ENCODE measurements at places on chromosomes 16 and 17.

- DNase-seq = no peak
Observed at GRCh38 chr17:11901931-11902330, 95.3 kb downstream of the ZNF18 start.

DNA sequence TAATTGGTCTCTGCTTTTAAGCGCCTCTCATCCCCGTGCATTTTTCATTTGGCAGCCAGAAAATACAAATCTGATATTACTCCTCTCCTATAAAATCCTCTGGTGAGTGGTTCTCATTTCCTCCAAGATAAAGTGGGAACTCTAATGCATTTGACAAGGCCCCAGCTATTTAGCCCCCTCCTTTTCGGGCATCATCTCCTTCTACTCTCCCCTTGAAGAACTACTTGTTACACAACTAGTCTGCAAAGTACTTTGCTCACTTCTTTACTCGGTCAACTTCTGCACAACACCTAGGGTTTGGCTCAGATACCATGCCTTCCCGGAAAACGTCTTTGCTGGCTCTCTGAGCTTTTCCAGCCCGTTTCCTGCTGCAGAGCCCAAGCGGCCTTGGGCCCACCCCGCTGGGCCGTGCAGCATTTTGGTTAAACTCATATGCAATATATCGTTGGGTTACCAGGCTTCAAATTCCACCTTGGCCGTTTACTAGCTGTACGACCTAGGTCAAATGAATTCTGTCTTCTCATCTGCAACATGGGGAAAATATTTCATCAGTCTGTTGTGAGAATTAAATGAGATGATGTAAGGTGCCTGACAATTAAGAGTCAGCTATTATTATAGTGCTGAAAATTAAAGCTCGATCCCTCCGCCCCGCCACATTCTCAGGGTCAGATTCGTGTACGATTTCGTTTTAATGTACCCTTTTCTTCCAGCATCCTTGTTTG lies 883 bp upstream of the TAF15 start:
- no peak for DNase-seq

- no peak for DNase-seq
Observed at GRCh38 chr16:4316108-4316863, 419 bp downstream of the GLIS2 start.

GRCh38 chr17:27571563-27572352 lies 59.2 kb upstream of the LGALS9 start:
- no peak for DNase-seq

DNA sequence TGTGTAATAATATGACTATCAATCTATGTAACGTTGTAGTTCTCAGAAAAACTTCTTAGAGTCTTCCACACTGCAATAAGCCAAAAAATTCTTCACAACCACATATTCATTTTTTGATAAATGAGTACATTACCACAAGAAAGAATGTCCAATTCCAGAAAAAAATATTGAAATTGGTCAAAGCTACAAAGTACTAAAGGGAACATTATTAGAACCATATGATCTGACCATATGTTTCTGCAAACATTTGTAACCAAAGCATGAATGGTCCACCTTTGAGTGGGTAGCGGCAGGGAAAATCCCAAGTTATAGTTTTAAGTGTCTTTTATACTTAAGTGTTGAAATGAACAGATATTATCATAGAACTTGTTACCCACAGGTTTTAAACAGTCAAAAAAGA lies 71.7 kb upstream of the NACA2 start:
- DNase-seq = no peak

DNA sequence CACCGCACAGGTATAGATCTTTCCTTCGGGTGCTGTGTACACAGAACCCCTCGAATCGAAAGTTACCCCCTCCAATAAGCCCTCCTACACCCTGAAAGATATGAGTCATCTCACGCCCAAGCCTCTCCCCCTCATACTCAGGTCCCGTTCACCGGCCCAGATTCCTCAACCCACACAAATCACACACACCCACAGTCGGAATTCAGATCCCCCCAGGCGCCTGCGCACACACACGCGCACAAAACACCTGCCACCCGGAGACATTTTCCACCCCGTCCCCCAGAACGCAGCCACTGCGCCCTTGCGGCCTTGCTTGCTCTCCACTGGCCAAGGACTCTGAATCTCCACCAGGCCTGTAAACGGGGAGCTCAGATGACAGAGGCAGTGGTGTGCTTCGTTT lies 4.9 kb downstream of the JPH3 start:
- DNase-seq = no peak

DNA sequence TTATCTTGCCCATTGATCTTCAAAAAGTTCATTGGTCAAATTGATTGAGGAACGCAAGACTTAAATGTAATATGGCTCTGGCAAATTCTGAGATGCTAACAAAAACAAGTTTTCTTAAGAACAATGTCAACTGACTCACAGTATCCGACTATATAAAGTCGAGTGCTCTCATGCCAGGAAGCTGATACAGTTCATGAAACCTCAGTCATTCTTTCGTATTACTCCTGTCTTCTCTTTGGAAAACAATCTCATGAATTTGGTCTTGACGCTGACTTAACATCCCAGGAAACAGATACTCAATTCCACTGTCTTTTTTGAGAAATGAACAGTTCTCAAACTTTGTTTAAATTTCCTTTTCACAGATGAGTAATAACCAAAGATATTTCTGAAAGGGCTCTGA lies 704.9 kb downstream of the MAF start:
- no peak for DNase-seq

- no peak for DNase-seq
Observed at GRCh38 chr16:59719121-59719520, 985.0 kb upstream of the GOT2 start.

DNA sequence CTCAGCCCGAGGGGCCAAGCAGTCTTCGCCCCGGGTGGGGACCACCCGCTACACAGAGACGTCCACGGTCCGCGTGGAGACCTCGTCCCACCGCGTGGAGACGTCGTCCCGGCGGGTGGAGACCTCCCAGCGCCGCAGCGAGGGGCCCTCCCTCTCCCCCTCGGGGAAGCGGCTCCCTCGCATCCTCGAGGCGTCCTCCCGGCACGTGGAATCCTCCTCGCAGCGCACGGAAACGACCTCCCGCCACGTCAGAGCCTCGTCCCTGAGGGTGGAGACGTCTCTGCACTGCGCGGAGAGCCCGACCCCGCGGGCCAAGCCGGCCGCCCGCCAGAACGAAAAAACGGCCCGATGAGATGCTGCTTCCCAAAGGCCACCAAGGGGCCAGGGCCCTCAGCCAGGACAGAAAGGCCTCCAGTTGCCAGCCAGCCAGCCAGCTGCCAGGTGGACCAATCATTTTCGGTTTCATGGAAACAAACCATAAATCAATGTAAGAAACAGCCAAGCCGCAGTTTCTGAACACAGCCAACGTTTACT lies 424 bp downstream of the C17orf100 start:
- no peak for DNase-seq

DNA sequence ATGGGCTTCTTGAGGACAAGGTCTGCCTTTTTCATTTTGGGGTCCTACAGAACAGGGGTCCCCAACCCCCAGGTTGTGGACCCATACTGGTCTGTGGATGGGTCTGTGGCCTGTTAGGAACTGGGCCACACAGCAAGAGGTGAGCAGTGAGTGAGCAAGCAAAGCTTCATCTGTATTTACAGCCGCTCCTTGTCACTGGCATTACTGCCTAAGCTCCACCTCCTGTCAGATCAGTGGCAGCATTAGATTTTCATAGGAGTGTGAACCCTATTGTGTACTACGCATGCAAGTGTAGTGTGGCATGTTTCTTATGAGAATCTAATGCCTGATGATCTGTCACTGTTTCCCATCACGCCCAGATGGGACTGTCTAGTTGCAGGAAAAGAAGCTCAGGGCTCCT lies 33.9 kb downstream of the ERN1 start:
- DNase-seq = no peak

- DNase-seq = no peak
Observed at GRCh38 chr16:85296859-85297660, 184.8 kb upstream of the CIBAR2 start.

GRCh38 chr17:63949576-63950250 lies 17.6 kb upstream of the CD79B start:
- DNase-seq = no peak

DNA sequence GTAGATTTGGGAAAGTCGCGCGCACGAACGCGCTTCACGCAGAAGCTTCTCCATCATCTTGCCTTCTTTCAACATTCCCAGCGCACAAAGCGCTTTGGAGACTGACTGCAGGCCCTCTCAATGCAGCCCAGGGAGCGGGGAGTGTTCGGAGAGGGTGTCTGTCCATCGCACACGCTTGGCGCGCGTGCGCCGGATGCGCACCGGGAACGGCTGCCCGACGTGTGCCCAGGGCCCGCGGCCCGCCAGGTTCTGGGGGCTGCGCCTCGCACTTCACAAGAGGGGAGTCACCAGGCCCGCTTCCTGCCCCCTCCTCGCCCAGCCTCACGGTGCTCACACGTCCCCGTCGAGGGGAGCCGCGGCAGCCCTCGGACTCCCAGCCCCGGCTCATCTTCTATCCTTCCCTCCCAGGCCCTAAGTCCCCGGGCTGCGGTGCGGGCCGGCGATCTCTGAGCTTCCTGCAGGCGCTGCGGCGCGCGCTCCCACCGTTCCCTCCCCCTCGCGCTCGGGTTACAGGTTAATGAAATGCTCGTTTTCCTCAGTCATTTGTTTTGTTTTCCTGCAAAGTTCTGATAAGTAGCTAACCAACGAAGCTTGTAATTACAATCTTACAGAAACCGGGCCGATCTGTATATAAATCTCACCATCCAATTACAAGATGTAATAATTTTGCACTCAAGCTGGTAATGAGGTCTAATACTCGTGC lies 2.8 kb upstream of the IRX3 start:
- DNase-seq = no peak

GRCh38 chr16:53848277-53848942 lies 144.5 kb downstream of the FTO start:
- no peak for DNase-seq

GRCh38 chr16:67206129-67206837 lies 7.4 kb downstream of the ELMO3 start:
- DNase-seq = no peak

- no peak for DNase-seq
Observed at GRCh38 chr17:57927048-57927723, 28.0 kb downstream of the CUEDC1 start.

GRCh38 chr16:17309510-17309909 lies 161.2 kb downstream of the XYLT1 start:
- DNase-seq = no peak

- DNase-seq = no peak
Observed at GRCh38 chr17:77959126-77959925, 823 bp downstream of the TNRC6C start.

- DNase-seq = no peak
Observed at GRCh38 chr17:63096426-63096825, 130.4 kb downstream of the TANC2 start.

GRCh38 chr17:8375738-8376259 lies 705 bp downstream of the KRABD2 start:
- no peak for DNase-seq

GRCh38 chr17:79218825-79219200 lies 144.2 kb downstream of the ENGASE start:
- no peak for DNase-seq

DNA sequence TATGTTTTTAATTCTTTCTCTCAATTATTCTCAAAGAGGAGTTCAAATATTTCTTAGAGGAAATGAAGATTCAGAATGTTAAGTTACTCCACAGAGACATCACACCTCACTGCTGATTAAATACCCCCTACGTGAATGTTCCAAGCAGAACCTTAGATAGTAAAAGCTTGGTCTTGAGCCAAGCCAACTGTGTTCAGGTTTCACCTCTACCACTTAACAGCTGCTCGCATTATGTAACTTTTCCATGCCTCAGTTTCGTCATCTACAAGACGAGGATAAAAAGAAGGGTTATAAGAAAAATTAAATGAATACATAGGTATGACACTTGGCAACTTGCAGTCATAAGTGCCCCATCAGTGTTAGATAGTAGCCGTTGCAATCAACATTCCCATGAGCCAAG lies 356.2 kb downstream of the RBFOX1 start:
- no peak for DNase-seq

DNA sequence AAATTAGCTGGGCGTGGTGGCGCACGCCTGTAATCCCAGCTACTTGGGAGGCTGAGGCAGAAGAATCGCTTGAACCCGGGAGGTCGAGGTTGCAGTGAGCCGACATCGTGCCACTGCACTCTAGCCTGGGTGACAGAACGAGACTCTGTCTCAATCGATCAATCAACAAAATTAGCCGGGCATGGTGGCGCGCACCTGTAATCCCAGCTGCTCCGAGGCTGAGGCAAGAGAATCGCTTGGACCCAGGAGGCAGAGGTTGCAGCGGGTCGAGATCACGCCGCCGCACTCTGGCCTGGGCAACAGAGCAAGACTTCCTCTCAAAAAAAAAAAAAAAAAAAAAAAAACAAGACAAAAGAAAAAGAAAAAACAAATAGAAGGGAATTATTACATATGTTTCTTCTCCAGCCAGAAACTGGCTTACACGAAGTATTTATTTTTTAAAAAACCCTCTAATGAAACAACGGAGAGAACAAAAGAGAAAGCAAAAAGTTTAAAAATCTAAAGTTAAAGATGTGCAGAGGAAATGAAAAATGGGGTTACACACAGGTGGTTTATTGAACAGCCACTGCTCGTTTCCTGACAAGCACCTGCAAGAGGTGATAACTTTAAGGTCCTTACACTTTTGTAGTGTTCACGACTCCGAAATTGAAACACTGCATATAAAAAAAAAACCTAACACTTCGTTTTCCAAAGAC lies 1.4 kb downstream of the SYNRG start:
- no peak for DNase-seq

DNA sequence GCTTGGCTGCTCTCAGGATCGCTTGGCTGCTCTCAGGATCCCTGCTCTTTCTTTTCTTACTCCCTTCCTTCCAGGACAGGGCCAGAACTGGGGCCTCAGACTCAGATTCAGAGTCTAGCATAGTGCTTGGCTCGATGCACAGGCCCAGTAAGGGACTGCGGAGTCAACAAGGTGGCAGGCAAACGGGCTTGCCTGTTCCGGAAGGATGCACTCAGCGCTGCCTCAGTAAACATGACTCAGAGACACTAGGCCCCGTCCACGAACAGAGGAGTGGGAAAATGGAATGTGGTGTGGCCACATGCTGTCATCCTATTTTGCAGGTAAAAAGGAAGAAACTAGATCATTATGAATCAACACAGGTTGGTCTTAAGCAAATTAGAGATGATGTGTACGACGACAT lies 9.8 kb downstream of the SPHK1 start:
- no peak for DNase-seq

- DNase-seq = no peak
Observed at GRCh38 chr17:74739227-74739831, 2.3 kb downstream of the RAB37 start.

DNA sequence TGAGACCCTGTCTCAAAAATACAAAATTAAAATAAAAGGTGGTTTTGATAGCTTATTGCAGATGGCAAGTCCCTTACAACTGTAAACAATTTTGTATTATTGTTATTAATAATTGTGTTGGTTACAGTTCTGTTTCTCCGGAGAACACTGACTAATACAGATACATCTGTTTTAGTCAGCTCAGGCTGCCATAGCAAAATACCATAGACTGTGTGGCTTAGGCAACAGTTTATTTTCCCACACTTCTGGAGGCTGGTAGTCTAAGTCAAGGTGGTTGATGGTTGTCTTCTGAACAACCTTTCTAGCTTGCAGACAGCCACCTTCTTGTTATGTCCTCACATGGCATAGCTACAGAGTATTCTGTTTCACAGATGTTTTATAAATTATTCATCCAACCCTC lies 14.2 kb upstream of the IL21R start:
- DNase-seq = no peak

Data from iPS DF 6.9 (cell line).